ENCODE measurements at places on chromosomes 4 and X.
A peak's percentile ranks its signal among the peaks of the same experiment; 100 is the strongest.

DNA sequence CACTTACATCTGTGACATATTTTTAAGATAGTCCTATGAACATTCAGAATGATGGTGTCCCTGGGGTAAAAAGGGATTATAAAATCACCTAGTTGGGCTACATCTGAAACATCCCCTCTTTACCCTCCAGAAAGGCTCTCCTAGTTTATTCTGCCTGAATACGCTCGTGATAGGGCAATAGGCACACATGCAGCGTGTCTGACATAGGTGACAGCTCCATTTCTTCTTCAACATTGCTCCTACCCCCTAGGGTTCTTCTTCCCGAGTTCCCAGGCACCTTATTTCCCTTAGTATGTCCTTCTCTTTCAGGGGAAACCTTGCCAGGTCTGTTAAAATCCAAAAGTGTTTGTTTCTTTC is 27.1 kb upstream of the CFAP299 start:
- no peak for DNase-seq

DNA sequence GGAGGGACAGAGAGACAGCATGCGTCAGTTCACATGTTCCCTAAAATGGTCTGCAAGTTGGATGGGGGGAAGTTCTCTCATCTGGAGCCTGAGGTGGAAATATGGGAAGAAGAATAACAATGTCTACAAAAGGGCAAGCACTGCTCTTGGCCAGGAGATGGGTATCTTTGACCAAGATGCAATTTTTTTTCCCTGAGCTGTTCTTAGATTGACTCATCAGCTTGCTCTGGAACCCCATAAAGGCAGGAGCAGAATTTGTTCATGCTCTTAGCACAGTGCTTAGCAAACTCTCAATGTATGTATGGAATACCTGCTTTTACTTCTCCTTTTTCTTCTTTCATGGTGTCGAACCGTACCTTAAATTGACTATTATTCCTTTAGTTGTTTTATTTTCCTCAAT is 90.5 kb upstream of the ZNF827 start:
- DNase-seq, result no peak

GRCh38 chr4:101981756-101982155 is 191.2 kb downstream of the BANK1 start:
- DNase-seq, result no peak

DNA sequence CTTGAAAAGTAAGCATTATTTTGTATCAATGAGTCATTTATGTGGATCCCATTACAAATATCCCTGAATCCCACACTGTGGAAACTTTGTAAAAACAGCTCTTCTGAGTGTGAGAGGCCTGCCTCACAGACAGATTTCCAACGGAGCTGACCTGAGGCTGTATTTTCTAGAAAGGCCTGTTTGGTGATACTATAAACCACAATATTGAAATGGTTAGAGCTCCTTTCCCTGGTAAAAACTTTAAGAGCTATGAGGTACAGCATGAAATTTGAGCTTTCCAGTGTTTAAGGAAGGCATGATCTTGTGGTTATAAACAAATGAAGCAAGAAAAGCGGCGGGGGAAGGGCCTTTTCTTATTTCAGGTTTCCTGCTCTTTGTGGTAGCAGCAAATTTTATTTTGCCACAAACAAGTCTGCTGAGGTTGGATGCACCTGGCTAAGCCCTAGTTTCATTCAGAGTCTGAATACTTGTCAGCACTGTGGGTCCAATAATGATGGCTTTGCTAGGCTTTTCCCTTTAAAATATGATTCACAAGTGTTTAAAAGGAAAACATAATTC is 86.8 kb upstream of the ETNPPL start:
- DNase-seq, result no peak

- DNase-seq, result no peak
These were observed 1511.0 kb downstream of the ARAP2 start for GRCh38 chr4:34733185-34733941.

DNA sequence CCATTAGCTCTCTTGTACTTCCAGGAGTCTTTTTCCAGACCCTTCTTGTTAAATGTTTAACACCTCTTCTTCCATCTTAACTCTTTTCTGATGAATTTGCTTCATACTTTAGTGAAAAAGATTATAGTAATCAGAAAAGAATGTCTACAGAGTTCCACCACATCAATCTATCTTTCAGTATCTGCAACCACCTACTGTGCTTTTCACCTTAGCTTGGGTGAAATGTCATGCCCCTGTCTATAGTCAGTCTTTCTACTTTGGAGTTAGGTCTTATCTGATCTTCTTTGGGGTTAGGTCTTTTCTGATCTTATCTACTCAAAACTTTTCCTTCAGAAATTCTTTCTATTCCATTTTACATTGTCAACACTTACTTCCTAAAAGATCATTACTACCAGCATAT is 1310.2 kb downstream of the PCDH7 start:
- no peak for DNase-seq

DNA sequence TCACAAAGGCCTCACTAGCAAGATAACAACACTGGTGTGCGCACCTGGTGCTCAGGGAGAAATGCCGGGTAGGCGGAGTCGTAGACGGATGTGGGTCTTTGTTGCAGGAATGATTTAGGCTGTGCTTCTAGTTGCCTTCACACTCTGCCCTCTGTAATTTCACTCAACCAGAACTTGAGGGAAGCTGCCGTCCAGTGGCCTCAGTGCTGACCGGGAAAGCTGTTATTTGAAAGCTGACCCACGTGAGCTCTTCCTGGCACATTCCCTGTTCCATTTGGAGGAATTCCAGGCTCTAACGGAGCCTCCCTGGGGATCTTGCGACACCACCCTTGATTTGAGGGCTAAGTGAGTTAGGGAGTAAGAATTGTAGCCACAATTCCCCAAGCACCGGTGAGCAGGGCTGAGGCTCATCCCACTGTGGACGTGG is 15.9 kb downstream of the SH3TC1 start:
- no peak for DNase-seq

- DNase-seq, result no peak
These were observed 91.0 kb downstream of the ARHGAP24 start for GRCh38 chr4:85565761-85566480.

DNA sequence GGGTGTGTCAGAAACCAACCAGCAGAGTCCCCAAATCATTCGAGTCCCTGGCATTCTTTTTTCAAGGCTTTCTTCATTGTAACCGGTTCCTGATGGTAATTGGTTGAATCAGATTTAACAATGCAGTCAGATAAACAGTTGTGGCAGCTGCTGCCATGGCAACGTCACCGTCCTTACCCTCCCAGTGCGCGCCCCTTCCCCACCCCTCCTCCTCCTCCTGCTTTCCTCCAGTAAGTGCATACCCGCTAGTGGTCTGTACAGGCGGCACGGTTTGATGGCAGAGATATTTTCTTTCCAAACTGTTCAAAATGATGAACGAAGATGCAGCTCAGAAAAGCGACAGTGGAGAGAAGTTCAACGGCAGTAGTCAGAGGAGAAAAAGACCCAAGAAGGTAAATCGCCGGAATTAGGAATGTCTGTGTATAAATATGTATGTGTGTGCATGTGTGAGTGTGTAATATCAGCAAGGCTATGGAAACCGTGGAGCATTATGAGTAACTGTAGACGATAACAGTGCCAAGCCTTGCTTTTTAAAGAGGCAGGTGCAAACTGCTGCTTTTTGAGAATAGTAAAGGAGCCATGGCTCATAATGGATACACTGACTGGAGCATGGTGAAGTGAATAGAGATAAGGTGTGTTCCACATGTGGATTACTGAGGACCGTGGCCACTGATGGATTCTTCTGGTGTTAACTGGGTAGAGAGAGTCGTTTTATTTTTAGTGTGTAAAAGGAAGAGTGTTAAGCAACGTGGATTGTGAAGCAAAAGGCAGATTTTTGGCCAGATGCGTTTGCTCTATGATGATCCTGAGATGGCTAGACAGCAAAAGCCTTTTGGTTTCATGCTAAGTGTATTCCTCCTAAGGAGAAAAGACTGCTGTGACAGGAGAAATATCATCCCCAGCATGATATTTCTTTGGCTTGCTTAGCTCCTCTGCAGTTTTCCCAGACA is at the start of gene ANK2:
Gene ANK2 (plus strand): TSS at position 233 of the 950 bp plus-strand sequence. CDS start 76 bp downstream, at position 309.
- no peak for DNase-seq

GRCh38 chr4:187840814-187841213 is 154.8 kb upstream of the ZFP42 start:
- no peak for DNase-seq

GRCh38 chrX:120365968-120366367 is 4.1 kb downstream of the ATP1B4 start:
- no peak for DNase-seq

DNA sequence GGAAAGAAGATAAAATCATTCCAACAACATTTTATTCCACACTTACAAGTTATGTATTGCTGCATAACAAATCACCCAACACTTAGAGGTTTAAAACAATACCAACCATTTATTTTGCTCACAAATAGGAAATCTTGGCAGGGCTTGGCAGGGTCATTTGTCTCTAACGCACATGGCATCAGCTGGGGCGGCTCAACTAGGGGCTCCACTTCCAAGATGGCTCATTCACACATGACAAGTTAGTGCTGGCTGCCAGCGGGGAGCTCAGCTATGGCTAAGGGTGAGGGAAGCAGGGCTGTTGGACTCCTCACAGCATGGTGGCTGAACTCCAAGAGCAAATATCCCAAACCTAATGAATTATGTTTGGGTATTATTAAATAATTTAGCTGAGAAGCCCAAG is 377.0 kb downstream of the ZNF674 start:
- no peak for DNase-seq

DNA sequence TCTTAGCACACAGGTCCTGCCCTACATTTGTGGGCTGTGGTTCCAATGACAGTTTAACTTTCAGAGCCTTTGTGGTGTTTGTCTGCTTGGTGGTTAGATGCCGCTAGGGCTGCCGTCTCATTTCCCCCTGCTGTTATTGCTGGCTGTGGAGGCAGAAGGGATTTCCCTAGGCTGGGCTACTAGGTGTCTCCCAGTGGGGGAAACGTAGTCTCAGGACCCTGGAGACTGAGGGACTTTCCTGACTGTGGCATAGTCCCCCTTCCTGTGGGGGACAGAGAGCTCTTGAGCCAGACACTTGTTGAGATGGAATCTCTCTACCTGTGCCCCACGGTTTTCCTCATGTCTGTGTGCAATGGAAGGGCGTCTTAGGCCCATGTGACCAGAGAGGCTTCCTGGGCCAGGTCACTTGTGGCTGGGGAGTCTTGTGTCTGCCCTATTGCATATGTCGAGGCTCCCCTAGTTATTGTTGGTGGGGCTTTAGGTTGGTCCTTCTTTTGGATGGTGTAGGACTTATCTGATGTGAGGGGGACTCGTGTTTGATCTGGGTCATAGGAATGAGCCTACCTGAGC is 68.2 kb downstream of the ARHGAP10 start:
- DNase-seq, result peak; percentile 43

GRCh38 chr4:150098214-150098613 is 20.0 kb downstream of the DCLK2 start:
- no peak for DNase-seq

DNA sequence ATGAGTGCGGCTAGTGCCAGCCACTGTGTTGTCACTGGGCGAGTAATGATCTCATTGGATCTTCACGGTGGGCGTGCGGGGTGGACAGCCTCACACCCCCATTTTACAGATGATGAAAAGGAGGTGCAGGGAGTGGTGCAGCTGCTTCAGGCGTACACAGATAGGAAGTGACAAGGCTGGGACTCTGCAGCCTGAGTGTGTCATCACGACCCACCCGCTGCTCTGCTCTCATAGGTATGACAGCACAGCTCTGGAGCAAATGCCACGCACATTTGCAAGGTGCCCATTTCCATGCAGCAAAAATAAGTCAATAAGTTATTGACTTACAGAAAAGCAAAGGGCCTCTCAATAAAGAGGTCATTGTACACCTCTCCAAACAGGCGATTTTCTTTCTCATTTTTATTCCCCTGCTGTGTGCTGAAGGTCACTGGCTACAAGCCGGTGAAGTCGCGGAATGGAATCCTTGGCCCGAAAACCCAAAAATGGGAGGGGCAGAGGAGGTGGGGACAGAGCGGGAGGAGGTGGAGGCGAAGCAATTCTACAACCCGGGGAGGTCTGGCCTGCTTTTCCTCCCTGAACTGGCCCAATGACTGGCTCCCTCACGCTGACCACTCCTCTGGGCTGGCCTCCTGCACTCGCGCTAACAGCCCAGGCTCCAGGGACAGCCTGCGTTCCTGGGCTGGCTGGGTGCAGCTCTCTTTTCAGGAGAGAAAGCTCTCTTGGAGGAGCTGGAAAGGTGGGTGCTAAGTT is at the start of gene SOD3:
Gene SOD3 (plus strand): TSS at position 658 of the 750 bp plus-strand sequence. CDS start 3,949 bp downstream, outside the sequence.
- no peak for DNase-seq

- no peak for DNase-seq
These were observed 689 bp downstream of the SSR4 start for GRCh38 chrX:153794897-153795816.

DNA sequence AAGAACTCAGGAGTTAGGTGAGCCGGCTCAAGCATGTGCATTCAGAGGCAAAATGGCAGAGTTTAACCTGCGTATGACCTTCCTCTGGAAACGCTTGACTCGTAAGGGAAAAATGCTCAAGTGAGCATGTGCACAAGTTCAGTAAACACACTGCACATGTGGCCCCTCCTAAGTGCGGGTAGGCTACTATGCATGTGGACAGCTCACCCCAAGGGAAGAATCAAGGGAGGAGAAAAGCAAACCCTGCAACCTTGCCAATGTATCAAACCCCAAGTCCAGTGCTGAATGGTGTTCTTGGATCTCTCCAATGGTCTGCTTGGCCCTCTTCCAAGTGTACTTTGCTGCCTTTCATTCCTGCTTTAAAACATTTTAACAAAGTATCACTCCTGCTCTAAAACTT is 407.1 kb downstream of the ADAM29 start:
- no peak for DNase-seq

DNA sequence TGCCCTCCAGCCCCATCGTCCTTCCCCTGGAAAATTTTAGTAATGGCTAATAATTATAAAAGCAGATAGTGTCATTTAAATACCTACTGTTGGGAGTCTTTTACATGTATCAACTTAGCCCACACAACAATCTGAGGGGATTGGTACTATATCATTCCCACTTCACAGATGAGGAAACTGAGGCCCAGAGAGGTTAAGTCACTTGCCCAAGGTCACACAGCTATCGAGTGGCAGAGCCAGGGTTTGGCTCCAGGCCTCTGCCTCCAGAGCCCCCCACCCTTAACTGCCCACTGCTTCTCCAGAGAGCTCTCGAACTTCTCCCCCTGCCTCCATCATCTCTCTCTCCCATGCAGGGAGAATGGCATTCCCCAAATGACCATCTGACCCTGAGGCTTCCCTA is 7.4 kb downstream of the C4orf50 start:
- no peak for DNase-seq
